ENCODE measurements at places on chromosomes 6 and 20. TPM values are rescaled to one million over a fixed set of nuclear protein-coding genes. Genes with fewer than 3 reads are reported as not detected.

TRAPPC3L gene
- not detected for total RNA-seq

ISM1 gene
- 1.4 TPM for total RNA-seq

PRL gene
- 0.60 TPM for total RNA-seq

RAET1L gene
- not detected for total RNA-seq

PNLDC1 gene
- total RNA-seq = 0.34 TPM

DNA sequence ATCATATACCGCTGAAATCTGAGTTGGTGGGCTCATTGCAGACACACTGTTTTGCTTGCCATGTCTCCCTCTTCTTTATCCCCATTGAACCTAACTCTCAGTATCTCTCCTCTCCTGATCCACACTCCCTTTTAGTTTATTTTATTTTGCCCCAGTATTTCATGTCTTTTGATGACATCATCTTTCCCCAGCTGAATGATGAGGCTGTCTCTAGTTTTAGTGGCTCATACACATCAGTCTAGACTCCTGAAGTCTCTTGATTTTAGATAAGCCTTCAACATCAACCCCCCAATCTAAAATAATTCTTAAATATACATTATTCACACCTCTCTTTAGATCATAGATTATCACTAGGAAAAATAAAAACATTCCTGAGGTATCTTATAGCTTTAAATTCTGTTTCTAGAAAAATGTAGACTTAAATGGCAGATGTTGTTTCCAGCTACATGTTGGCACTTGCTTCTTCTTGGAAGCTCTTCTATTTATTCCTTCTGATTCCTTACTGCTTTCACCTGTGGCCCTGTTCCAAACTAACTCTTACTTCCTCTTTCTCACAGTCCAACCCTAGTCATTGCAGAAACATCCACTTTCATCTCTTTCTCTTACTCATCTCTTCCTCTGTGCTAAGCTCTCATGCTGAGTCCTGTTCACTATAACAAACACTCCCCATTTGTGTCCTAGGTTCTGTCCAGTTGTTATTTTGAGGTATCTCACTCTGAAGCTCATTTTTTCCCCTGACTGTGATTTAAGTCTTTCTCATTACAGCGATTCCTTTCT, 191.9 kb upstream of the SLC35B3 start:
- no peaks in the 10 kb centered on the region for H3K27me3 ChIP-seq
- H3K4me3 ChIP-seq = no peak overlapping the region
- H3K36me3 ChIP-seq = no peaks in the 10 kb centered on the region
- DNase-seq = no peak
- no peak overlapping the region for H3K27ac ChIP-seq

GRCh38 chr6:90121982-90122381, 174.7 kb downstream of the BACH2 start:
- peak overlapping the region; percentile 91 for H3K27ac ChIP-seq
- H3K4me1 ChIP-seq = peaks cover 82% of the 10 kb centered on the region
- H3K36me3 ChIP-seq = peaks cover 48% of the 10 kb centered on the region
- peak overlapping the region; percentile 5 for H3K4me3 ChIP-seq
- DNase-seq = peak; percentile 68

- H3K4me3 ChIP-seq = no peak overlapping the region
- no peak for DNase-seq
- no peaks in the 10 kb centered on the region for H3K27me3 ChIP-seq
These were observed 3.9 kb downstream of the NFS1 start for GRCh38 chr20:35695245-35695749.

- no peak overlapping the region for H3K27ac ChIP-seq
- peaks cover 41% of the 10 kb centered on the region for H3K27me3 ChIP-seq
- peaks cover 2% of the 10 kb centered on the region for H3K36me3 ChIP-seq
- H3K4me1 ChIP-seq = peaks cover 37% of the 10 kb centered on the region
- no peak for DNase-seq
These were observed 123.4 kb upstream of the AFDN start for GRCh38 chr6:167703347-167703746.

DNA sequence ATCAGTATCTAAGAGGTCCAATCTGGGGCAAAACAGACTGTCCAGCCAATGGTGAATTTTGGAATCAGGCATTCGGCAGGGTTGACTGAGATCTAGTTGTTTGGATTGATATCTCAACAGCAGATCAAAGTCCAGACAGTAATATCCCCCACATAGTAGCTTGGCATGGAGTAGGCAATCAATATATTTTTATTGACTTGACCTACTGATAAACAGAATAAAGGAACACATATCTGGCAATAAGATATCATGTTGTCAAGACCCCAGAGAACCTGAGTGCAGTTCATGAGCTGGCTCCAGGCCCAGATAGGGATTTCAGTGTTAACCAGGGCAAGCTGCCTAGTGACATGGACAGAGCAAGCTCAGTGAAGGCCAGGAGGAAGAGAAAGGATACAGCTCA, 34.4 kb downstream of the TNFAIP3 start:
- H3K27ac ChIP-seq = no peak overlapping the region
- H3K4me1 ChIP-seq = peaks cover 44% of the 10 kb centered on the region
- DNase-seq = no peak
- peaks cover 4% of the 10 kb centered on the region for H3K36me3 ChIP-seq

GRCh38 chr6:113328886-113329381, 528.2 kb upstream of the MARCKS start:
- no peaks in the 10 kb centered on the region for H3K36me3 ChIP-seq
- no peak overlapping the region for H3K4me3 ChIP-seq
- no peaks in the 10 kb centered on the region for H3K4me1 ChIP-seq
- no peak overlapping the region for H3K27ac ChIP-seq

DNA sequence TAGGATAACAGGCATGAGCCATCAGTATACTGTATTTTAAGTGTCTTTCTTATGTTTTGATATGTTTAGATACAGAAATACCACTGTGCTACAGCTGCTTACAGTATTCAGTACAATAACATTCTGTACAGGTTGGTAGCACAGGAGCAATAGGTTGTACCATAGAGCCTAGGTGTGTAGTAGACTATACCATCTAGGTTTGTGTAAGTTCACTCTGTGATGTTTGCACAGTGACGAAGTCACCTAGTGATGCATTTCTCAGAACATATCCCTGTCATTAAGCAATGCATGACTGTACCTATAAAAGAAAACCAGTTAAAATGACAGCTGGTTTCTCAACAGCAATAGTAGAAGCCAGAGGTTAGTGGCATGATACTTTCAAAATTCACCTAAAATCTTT, 3.0 kb upstream of the ZBTB24 start:
- no peaks in the 10 kb centered on the region for H3K27me3 ChIP-seq
- H3K4me1 ChIP-seq = peaks cover 27% of the 10 kb centered on the region
- DNase-seq = no peak
- peaks cover 13% of the 10 kb centered on the region for H3K36me3 ChIP-seq

DNA sequence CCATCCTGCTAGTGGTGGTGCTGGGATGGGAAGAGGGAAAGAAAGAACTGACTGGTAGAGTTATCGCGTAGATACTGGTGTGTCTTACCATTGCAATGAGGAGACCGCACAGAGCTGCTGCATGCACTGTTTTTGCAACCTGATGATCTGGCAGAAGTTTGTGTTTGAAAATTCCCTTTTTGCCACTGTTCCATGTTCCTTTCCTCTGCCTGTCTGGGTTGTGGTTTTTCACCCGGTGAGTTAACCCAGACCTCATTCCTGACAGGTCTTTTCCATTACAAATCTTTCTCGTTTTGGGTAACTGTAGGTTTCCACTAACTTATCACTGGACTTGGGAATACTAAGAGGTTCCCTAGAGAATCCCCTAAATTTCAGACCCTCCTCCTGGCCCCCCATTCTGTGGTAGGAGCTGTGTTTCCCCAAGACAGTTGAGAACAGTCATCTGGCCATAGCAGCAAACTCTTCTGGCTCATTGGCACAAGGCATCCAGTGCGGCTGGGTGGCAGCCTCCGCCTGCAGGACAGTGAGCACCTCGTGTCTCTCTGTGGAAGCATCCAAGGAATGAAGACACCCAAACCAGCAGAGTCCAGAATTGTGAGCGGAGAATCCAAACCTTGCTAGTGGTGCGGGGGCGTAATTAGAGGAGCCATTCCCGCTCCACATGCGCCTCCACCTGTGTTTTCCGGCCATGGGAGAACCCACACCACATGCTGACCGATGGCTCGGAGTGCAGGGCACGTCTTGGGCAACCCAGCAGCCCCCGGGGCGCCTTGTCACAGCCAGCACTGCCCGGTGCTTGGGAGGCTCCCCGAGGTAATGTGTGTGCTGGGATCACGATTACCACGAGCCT, 32.8 kb downstream of the ERMARD start:
- peaks cover 3% of the 10 kb centered on the region for H3K27me3 ChIP-seq
- no peak overlapping the region for H3K4me3 ChIP-seq
- H3K27ac ChIP-seq = no peak overlapping the region
- H3K36me3 ChIP-seq = peaks cover 27% of the 10 kb centered on the region

DNA sequence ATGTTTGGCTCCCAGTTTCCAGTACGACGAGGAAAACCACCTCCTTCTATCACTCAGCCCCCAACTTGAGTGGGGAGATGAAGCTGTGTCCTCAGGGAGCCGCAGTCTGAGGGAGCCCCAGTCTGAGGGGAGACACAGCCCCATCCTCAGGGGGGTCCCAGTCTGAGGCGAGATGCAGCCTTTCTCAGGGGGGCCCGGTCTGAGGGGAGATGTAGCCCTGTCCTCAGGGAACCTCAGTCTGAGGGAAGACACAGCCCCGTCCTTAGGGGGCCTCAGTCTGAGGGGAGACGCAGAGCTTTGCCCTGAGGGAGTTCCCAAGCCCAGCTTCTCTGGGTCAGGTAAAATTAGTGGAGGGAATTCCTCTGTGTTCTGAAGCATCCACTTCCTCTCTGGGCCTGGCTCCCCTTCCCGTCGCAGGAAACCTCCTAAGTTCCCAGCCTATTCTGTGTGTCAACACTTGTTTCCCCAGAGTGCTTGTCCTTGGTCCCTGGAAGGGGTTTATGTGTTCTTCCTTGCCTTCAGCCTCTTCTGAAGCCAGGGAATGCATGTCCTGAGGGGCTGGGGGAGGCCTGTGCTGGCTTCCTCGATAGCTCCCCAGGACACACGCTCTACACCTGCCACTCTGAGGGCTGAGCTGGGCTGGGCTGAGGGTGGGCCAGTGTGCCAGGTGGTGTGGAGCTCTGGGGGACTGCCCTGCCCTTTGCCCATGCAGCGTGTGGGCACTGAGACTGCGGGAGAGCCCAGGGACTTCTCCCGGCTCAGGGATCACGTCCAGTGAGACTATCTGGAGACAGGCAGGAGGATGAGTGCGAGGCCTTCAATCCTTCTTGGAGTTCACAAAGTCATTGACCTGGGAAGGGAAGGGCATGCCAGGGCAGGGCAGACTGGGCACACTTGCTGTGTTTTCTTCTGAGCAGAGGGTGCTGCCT, 55.4 kb downstream of the VEGFA start:
- H3K4me3 ChIP-seq = no peak overlapping the region
- DNase-seq = no peak
- peaks cover 2% of the 10 kb centered on the region for H3K27me3 ChIP-seq
- H3K27ac ChIP-seq = no peak overlapping the region

GRCh38 chr20:6157345-6157744, 34.5 kb upstream of the FERMT1 start:
- H3K27me3 ChIP-seq = peaks cover 12% of the 10 kb centered on the region
- no peak for DNase-seq
- H3K27ac ChIP-seq = no peak overlapping the region
- no peaks in the 10 kb centered on the region for H3K36me3 ChIP-seq

GRCh38 chr20:15937179-15937578, 636.1 kb downstream of the KIF16B start:
- no peaks in the 10 kb centered on the region for H3K4me1 ChIP-seq
- no peak overlapping the region for H3K4me3 ChIP-seq
- H3K36me3 ChIP-seq = no peaks in the 10 kb centered on the region
- no peak overlapping the region for H3K27ac ChIP-seq
- H3K27me3 ChIP-seq = no peaks in the 10 kb centered on the region

DNA sequence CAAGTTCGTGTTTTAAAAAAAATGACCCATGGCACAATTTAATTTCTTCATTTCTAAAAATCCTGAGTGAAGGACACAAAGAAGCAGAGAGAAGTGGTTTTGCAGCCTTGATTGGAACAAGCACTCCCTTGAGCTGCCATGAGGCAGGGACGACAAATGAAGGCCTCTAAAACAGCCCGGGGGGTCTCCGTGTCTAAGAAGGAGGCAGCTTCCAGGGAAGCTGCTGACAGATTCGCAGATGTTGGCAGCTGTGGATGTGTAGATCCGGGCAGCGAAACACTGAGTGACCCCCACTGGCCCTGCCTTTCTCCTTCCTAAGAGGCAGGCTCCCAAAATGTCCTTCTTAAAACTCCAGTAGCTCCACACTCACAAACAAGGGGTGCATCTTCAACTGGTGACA, 9.6 kb upstream of the LBP start:
- H3K27me3 ChIP-seq = peaks cover 23% of the 10 kb centered on the region
- no peaks in the 10 kb centered on the region for H3K36me3 ChIP-seq
- DNase-seq = no peak
- no peak overlapping the region for H3K27ac ChIP-seq

- H3K27ac ChIP-seq = no peak overlapping the region
- H3K36me3 ChIP-seq = no peaks in the 10 kb centered on the region
- DNase-seq = no peak
- H3K27me3 ChIP-seq = no peaks in the 10 kb centered on the region
- H3K4me1 ChIP-seq = no peaks in the 10 kb centered on the region
These were observed 271.1 kb downstream of the SAMD5 start for GRCh38 chr6:147779624-147780023.

GRCh38 chr20:24913076-24913628, 35.9 kb upstream of the CST7 start:
- no peaks in the 10 kb centered on the region for H3K27me3 ChIP-seq
- peaks cover under 1% of the 10 kb centered on the region for H3K4me1 ChIP-seq
- H3K27ac ChIP-seq = no peak overlapping the region
- no peaks in the 10 kb centered on the region for H3K36me3 ChIP-seq
- no peak for DNase-seq

- H3K27ac ChIP-seq = peak overlapping the region; percentile 93
- peaks cover 46% of the 10 kb centered on the region for H3K4me1 ChIP-seq
- H3K36me3 ChIP-seq = peaks cover 8% of the 10 kb centered on the region
- H3K4me3 ChIP-seq = peak overlapping the region; percentile 82
- H3K27me3 ChIP-seq = no peaks in the 10 kb centered on the region
- no peak for DNase-seq
These were observed 1.2 kb upstream of the TMEM217 start for GRCh38 chr6:37259191-37259590.

- H3K4me3 ChIP-seq = no peak overlapping the region
- no peaks in the 10 kb centered on the region for H3K4me1 ChIP-seq
- DNase-seq = no peak
- no peaks in the 10 kb centered on the region for H3K36me3 ChIP-seq
- H3K27me3 ChIP-seq = peaks cover 19% of the 10 kb centered on the region
These were observed 166.3 kb upstream of the TSHZ2 start for GRCh38 chr20:52805843-52806242.

- H3K4me1 ChIP-seq = peaks cover 56% of the 10 kb centered on the region
- H3K27me3 ChIP-seq = no peaks in the 10 kb centered on the region
- no peaks in the 10 kb centered on the region for H3K36me3 ChIP-seq
These were observed 171.6 kb downstream of the ARID1B start for GRCh38 chr6:156948807-156949206.

DNA sequence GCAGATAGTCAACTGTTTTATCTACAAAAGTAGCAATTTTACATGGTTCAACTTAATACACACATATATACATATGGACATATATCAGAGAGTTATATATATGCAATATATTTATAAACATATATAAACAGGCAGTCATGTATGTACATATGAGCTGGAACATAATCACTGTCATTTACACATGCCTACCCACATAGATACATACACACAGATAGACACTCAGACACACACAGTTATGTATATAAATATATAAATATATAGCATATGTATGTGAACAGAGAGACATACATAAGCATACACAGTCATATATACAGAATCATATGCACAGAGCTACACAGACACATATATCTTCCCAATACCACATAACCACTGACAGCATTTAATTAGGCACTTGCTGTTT, 2.2 kb downstream of the WFDC5 start:
- no peak for DNase-seq
- H3K27ac ChIP-seq = no peak overlapping the region
- no peaks in the 10 kb centered on the region for H3K36me3 ChIP-seq

- H3K4me3 ChIP-seq = peak overlapping the region; percentile 52
- no peaks in the 10 kb centered on the region for H3K36me3 ChIP-seq
These were observed 172.4 kb downstream of the ADGB start for GRCh38 chr6:146770965-146771735.

Data from activated CD8-positive, alpha-beta T cell treated with anti-CD3 and anti-CD28 coated beads for 36 hours (primary cell).